NCI-H460 (cell line): ENCODE measurements at places on chromosomes 1 and 21. TPM values are rescaled to one million over a fixed set of nuclear protein-coding genes. Genes with fewer than 3 reads are reported as not detected.

Gene GSTM5
- 0.12 TPM in 2 replicates for total RNA-seq

- peak; percentile 46 for DNase-seq
These were observed 22.9 kb upstream of the NDC1 start for GRCh38 chr1:53860967-53861411.

DNA sequence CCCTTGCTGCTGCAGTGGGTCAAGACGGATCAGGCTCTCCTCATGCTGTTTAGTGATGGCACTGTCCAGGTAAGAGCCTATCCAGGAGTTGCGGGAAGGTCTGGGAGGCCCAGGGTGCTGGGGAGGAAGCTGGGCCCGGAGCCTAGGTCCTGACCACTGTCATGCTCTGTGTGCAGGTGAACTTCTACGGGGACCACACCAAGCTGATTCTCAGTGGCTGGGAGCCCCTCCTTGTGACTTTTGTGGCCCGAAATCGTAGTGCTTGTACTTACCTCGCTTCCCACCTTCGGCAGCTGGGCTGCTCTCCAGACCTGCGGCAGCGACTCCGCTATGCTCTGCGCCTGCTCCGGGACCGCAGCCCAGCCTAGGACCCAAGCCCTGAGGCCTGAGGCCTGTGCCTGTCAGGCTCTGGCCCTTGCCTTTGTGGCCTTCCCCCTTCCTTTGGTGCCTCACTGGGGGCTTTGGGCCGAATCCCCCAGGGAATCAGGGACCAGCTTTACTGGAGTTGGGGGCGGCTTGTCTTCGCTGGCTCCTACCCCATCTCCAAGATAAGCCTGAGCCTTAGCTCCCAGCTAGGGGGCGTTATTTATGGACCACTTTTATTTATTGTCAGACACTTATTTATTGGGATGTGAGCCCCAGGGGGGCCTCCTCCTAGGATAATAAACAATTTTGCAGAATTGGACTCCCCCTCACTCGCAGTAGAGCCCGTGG is 1.7 kb downstream of the DYNLT4 start:
- no peak for DNase-seq

DNA sequence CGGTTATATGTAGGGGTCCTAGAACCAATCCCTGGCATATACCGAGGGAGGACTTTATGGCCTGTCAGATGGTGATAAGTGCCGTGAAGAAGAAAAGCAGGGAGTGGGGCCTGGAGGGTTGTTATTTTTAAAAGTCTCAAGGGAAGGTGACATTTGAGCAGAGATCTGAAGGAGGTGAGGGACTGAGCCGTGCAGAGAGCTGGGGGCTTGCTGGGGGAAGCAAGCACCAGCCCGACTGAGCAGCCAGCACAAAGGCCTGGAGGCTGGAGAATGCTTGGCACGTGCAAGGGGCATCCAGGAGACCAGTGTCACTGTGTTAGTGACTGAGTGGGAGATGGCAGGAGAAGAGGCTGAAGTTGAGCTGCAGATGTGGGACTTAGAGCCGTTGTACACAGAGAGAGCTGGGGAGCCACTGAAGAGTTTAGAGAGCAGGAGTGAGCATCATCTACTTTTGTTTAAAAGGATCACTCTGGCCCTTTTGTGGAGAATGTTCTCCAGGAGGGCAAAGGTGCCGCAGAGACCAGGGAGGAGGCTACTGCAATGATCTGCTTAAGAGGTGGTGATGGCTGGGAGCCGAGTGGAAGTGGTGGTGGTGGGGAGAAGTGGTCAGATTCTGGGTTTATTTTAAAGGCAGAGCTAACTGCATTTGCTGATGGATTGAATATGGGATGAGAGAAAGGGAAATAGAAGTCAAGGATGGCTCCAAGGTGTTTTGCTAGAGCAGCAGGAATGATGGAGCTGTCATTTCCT is 31.2 kb downstream of the PTPRU start:
- DNase-seq, result no peak

GRCh38 chr1:2259668-2260402 is 31.7 kb downstream of the SKI start:
- DNase-seq, result no peak

Gene GPR37L1
- not detected in 2 replicates for total RNA-seq

DNA sequence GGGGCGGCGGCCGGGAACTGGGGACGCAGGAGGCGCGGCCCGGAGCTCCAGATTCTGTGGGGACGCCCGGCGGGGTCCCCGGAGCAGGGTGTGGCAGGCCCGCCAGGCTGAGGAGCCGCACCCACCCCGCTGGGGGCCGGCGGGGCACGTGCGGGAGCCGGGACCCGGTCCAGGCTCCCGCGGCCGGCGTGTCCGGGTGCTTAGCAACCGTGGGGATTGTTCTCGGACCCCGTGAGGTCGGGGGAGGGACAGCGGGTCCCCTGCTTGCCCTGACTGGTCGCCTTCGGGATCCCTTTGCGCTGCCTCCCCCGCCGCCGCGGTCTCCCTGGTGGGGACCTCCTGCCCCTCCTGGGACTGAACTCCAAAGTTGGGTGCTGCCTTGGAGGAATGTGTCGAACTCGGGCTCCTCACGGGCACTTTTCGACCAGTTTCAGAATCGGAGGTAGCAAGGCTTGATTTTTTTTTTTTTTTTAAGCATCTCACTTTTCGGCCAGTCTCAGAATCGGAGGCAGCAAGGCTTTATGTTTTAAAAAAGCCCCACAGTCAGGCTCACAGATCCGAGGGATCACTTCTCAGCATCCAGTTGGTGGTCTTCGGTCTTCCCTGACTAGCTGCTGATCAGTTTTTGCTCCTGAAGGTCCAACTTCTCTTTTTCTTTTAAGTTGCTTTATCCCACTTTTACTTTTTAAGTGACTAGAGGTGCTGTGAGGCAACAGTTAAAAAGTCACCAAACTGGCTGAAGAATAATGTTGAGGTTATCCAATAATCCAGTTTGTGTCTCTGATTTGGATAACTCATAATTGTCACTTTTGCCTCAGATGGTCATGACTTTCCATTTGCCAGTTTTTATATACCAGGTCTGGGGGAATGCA is 648 bp downstream of the FAM76A start:
- DNase-seq, result peak; percentile 14
